ENCODE measurements at places on chromosomes 2 and 18. TPM values are rescaled to one million over a fixed set of nuclear protein-coding genes. Genes with fewer than 3 reads are reported as not detected.

DNA sequence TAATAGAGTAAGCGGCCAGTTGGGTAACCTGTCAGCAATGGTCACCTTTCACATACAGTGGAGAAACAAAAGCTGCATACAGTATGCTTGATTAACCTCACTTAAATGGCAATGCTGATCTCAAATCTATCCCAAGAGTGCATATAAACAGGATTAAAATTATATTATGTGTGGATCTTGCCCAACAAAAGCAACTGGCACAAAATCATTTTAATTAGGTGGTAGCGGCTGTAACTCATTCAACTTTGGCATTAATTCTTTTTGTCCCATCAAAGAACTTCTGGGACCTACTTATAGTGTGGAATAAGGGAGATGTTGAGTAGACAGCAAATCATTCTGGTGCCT, 167.8 kb upstream of the VRK2 start:
- no peaks in the 10 kb centered on the region for H3K36me3 ChIP-seq
- no peak for DNase-seq
- H3K4me3 ChIP-seq: no peak overlapping the region

DNA sequence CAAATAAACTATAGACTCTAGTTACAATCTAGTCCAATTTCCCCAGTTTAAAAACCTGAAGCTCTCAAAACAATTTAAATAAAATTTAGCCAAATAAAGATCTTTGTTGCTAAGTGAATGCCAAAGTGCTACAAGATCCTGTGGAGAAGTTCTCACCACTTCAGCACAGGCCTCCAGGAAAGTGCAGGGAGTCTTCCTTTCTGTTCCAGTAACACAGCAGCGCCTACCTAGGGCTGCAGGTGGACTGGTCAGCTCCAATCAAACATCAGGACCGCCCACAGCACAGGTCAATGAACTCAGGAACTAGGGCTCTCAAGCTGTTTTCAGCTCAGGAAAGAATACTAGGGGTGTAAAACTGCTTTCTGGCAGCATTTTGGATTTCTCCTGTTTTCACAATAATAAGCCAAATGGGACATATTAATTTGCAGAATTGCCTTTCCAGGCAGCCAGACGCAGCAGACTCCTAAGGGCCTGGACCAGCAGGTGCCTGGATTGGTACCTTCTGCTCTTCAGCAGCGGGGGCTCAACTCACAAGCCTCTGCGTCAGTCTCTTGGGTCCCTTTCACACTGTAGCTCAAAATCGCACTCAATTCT, 1.5 kb downstream of the FAM110C start:
- no peak overlapping the region for H3K4me3 ChIP-seq
- H3K27me3 ChIP-seq: peaks cover 8% of the 10 kb centered on the region
- no peaks in the 10 kb centered on the region for H3K36me3 ChIP-seq
- DNase-seq: no peak

- H3K27me3 ChIP-seq: no peaks in the 10 kb centered on the region
- DNase-seq: no peak
- H3K36me3 ChIP-seq: no peaks in the 10 kb centered on the region
- H3K4me1 ChIP-seq: peaks cover 15% of the 10 kb centered on the region
- H3K27ac ChIP-seq: no peak overlapping the region
Measured at GRCh38 chr2:173136599-173136998, 61.0 kb downstream of the MAP3K20 start.

DNA sequence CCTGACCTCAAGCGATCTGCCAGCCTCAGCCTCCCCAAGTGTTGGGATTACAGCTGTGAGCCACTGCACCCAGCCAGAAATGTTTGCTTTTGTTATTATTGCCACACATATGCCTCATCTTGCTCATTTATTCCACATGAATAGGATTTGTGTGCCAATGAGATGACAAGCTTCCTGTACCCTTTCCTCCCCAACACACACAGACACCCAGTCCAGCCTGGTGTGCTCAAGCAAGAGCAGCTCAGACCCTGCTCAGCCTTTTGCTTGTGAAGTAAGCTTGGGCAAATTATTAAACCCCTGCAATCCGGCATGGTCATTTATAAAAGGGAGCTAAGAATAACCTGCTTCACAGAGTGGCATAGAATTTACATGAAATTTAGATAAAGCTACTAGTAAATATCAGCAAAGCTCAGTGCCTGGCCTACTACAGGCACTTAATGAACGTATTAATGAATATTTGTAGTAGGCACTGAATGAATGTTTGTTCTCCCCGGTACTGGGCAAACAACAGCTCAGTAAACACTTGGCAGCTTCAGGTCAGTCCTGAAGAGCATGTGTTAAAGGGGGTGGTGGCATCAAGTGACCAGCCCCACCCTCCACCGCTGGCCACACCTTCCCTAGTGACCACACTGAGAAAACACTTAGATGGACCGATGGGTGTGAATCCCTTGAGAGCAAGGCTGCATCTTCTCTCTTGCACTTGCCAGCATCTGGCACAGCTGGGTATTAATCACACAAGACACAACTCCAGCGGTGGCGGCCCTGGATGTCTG, 280.2 kb downstream of the SRBD1 start:
- DNase-seq: no peak
- H3K36me3 ChIP-seq: no peaks in the 10 kb centered on the region
- no peaks in the 10 kb centered on the region for H3K27me3 ChIP-seq

TUBA3E gene
- not detected for polyA plus RNA-seq

CASP10 gene
- polyA plus RNA-seq: 8.1 TPM

Data from CD8-positive, alpha-beta memory T cell (primary cell).